ENCODE measurements at places on chromosomes 1 and 21.

DNA sequence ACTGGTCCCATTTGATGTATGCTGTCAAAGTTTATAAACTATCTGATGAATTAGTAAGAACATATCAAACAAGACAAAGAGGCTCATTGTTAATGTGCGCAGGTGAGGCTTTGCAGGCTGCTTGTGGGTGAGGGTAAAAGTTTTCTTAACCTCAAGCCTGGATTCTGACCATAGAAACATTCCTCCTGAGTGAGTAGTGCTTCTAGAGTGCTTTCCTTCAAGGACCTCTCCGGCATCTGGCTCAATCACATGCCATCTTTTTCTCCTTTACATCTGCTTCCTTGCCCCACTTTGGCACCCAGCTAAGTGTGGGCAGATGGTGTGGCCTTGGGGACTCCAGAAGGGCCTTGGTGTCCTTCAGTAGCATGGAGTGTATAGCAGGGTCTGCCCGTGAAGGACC lies 104.0 kb downstream of the ROR1 start:
- DNase-seq, result peak; percentile 66

- no peak for DNase-seq
Measured at GRCh38 chr1:14440731-14441130, 157.8 kb upstream of the KAZN start.

DNA sequence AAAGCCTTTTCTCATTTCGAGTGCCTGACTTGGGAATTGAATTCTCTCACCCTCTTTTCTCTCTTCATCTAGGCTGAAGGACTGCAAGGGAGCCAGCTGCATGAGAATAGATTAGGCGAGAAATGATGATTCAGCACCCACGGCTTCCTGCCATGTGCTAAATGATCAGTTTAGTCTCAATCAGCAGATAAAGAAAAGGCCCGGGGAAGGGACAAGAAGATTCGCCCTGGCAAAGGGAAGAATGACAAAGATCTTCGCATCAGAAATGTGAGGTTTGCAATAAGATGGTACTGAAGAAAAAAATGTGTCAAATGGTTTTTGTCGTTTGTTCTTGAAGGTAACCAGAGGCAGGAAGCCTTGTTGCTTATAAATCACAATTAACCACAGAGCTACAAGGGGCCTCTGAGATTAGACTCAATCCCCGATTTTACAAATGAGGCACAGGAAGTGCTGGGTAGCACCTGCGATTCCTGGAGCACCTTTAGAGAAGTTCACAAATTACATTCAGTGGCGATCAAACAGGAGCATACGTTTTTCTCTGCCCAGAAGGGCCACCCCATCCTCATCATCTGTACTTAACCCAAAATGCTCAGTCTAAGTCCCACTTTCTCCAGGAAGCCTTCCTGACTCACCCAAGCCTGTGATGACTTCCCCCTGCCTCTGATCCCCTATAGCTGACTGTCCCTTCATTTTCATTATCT lies 183.4 kb downstream of the ZNF281 start:
- DNase-seq, result peak; percentile 45

DNA sequence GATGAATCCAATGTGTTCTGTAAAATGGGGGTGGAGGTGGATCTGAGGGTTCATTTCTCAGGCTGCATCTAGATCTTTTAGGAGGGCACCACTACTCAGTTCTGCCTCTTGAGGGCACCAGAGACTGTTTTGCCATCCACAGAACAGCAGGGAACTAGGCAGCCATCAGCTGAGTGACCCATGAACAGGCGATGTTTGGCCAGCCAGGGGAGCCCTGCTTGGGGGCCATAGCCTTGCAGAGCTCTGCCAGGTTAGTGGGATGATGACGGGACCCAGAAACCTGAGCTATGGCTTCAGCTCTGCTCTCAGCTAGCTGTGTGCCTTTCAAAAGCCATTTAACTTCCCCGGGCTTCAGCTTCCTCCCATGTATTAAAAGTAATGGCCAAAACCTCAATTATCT lies 13.4 kb upstream of the NOS1AP start:
- DNase-seq, result peak; percentile 74

DNA sequence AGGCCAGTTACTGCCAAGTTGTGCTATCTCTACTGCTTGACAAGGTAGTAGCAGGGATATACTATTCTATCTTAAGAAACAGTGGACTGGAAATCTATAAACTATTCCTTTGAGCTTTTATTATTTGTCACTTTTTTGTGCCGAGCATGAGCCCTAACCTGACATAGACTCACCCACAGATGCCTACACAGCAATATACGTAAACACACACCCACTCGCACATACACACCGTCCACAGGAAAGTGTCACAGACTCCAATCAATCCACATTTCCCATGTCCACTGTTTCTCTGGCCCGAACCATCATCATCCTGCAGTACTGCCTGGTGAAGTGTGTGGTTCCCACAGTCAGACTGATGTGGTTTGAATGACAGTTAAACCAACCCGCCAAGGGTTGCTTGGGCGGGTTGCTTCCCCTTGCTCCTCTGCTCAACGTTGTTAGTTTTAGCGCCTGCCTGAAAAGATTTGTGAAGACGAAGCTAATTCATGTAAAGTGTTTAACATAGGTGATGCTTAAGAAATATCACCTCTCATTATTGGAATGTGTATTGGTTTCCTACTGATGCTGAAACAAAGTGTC lies 47.2 kb downstream of the ADAMTS1 start:
- DNase-seq, result no peak

GRCh38 chr1:236213534-236213933 lies 68.2 kb downstream of the ERO1B start:
- no peak for DNase-seq

- DNase-seq, result no peak
Measured at GRCh38 chr1:176315519-176316220, 108.6 kb upstream of the COP1 start.

DNA sequence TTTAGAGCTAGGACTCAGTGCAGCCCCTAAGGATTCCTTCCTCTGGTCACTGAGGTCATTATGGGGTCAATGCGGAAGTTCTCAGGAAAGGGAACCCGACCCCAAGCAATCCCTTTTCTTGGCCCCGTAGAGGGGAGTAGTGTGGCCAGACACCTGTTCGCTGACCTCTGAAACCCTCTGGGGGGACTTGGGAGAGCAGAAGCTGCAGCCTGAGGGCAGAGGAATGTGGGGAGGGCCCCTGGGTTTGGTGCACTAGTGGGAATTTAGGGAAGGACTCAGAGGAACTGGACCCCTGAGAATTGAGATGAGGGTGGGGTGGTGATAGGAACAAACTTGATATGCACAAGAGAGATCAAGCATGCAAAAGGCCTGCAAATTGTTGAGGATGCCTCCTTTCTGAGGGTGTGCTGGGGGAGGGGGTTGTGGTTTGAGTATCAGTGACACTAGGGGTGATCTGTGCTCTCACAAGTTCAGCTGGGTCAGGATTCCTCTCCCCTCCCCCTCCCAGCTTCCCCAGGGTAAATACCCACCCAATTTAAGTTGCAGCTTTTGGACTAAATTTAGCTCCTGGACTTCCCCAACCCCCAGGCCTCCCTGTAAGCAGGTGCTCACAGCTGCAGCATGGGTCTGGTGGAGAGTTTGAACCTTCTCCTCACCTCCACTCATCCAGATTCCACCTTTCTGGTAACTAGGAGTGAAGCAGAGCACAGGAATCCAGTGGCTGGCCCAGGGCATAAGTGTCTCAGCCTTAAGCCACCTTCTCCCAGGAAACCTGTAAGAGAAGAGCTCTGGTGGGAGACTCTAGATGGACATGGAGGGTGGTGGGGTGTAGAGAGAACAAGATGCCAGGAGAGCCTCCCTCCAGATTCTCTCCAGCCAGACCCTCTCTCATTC lies 13.5 kb downstream of the ADAMTSL4 start:
- DNase-seq, result peak; percentile 22

DNA sequence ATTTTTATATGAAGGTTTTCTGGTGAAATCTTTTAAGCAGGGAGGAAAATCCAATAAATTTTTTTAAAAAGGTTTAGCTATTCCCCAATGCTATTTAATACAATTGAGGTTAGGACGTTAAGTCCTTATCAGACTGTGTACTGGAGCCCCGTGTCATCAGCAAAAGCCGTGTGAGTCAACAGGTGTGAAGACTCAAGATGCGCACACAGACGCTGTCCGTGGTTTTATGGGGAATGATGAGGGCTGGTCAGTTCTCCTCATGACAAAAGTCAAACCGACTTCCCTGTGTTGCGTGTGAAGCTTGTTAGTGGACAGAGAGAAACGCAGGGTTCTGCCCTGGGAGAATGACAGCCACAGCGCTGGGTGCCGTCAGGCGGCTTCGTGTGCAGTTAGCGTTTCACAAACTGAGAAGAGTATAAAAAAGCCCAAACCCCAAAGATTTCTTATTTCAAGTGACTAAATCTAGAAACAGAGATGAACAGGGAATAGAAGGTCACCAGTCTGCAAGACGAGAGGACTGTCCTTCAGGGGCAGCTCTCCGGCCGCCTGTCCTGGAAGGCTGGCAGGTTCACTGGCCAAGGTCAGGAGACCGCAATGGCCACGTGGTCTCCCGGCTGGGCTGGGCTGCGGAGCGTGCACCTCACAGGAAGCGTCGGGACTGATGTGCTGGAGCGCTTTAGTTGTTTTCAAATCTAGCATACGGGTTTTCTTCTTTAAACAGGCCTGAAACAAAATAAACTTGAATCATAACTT lies 22.4 kb downstream of the PTTG1IP start:
- no peak for DNase-seq

- DNase-seq, result no peak
Measured at GRCh38 chr1:15524021-15524282, at the start of gene CASP9. Gene CASP9 (minus strand): TSS chr1:15524215. CDS start chr1:15524200, 15 bp downstream.

DNA sequence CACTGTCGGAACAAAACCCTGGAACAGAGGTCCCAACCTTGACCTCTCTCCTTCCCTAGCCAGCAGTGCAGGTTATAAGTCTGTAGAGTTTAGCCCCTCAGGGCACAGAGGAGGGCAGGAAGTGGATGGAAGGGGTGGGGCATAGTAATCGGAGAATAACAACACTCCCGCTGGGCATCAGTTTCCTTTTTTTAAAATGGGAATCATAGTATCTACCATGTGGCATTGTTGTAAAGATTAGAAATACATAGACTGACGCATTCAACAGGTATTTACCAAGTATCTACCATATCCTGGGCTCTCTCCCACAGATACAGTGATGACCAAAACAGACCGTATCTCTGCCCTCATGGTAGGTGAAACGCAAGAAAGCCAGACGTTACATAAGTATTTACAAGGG lies 24.9 kb upstream of the ATF3 start:
- DNase-seq, result no peak

GRCh38 chr1:77407738-77408375 lies 126.0 kb downstream of the AK5 start:
- DNase-seq, result peak; percentile 25

GRCh38 chr21:44739316-44739715 lies 27.9 kb upstream of the TSPEAR start:
- no peak for DNase-seq

DNA sequence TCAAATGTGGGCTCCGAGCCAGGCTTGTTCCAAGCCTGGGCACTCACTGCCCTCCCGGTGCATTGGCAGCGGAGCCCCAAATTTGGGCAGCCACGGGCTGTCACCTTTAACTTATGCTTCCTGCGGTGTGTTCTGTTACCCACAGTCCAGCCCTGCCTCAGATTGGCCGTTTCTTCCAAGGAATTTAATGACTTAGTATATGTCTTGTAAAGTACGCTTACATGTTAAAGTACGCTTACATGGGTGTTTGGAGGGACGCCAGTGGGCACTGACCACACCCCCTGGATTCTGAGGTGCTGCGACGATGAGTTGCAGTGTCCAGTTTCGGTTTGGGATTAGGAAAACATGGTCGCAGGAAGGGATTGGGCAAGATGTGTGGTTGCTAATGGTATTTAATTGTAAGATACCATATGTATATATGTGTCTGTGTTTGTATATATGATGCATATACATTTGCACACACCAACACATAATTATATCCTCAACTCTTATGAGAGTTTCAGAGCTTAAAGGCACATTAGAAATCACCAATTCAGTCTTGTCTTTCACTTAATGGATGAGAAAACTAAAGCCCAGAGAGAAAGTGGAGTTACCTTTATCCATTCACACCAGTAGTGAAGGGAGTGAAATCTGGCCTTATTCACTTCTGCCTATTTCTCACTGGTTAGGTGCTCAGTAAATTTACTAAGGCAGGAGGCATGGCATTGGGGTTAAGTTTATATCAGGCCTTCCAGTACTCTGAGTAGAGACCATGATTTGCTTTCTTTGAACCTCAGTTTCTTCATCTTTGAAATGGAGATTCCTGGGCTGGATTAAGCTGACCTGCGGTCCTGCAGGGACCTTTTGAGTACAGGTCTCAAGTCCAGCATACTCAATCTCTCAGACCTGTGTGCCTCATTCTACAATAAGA lies 1.0 kb downstream of the SMYD2 start:
- DNase-seq, result peak; percentile 56

GRCh38 chr1:29811727-29812407 lies 575.5 kb downstream of the PTPRU start:
- DNase-seq, result no peak

- DNase-seq, result no peak
Measured at GRCh38 chr1:116475850-116476218, 95.0 kb downstream of the CD58 start.

DNA sequence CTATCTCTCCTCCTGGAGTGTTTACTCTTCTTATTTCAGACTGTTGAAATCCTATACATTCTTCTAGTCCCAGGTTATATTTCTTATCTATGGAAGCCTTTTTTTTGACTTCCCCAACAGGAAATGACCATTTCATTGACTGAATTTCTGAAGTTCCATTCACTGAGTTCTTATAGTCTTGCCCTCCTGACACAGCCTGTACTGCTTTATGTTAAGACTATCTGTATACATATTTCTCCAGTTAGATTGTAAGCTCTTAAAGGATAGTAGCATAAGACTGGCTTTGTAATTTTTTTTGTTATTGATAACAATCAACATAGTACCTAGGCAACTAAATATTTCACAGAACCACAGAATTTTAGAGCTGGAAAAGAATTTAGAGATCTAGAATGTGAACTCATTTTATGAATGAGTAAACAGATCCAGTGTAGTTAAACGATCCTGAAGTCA lies 14.9 kb upstream of the MACF1 start:
- DNase-seq, result peak; percentile 71

GRCh38 chr1:212544110-212544509 lies 64.5 kb upstream of the ATF3 start:
- DNase-seq, result no peak

DNA sequence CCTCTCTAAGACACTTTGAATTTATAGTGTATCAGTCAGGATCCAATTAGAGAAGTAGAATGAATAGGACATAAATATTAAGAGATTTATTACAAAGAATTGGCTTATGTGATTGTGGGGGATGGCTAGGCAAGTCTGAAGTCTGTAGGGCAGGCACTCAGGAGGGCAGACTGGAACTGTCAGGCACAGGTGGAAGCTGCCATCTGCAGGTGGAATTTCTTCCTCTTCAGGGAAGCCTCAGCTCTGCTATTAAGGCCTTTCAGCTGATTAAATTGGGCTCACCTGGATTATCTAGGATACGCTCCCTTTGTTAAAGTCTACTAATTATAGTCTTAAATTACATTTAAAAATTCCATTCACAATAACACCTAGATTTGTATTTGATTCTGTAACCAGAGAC lies 92.0 kb upstream of the HAO2 start:
- no peak for DNase-seq

Measured in fibroblast of the aortic adventitia (primary cell).